Mucosa of descending colon (tissue), 3 donors: ENCODE measurements at places on chromosomes 2 and 18.

GRCh38 chr2:105691947-105692390, 52.7 kb upstream of the NCK2 start:
- no peak for DNase-seq

DNA sequence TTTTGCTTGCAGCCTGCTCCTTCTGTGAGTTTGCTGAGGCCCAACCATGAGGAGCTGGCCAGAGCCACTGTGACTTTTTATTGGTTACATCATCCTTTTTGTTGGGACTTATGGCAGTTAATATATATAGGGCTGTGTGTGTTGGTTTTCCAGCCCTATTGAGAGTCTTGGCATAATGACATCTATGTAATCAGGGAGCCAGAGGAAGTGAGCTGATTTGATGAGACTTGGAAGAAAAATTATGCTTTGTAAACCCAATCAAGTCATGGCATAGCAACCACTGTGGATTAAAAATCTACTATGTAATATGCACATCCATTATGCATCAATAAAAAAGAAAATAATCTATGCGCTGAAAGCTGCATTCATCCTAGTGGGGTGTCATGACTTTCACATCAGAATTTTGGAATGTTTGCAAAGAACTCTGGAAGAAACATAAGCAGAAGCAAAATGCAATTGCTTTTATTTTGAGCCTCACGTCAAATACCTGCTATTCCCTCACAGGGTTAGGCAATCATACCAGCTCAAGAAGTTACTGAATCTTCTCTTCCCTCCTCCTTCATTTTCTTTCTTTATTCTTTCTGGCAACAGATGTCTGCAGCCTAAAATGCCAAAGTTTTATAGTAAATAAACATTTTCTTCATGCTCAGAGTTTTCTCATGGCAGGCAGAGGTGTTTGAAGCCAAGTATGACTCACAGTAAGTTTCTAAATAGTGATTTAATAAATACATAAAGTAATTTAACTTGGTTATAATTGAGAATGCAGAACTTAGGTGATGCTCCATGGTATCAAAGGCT, 308.5 kb downstream of the KCNS3 start:
- DNase-seq, result no peak

DNA sequence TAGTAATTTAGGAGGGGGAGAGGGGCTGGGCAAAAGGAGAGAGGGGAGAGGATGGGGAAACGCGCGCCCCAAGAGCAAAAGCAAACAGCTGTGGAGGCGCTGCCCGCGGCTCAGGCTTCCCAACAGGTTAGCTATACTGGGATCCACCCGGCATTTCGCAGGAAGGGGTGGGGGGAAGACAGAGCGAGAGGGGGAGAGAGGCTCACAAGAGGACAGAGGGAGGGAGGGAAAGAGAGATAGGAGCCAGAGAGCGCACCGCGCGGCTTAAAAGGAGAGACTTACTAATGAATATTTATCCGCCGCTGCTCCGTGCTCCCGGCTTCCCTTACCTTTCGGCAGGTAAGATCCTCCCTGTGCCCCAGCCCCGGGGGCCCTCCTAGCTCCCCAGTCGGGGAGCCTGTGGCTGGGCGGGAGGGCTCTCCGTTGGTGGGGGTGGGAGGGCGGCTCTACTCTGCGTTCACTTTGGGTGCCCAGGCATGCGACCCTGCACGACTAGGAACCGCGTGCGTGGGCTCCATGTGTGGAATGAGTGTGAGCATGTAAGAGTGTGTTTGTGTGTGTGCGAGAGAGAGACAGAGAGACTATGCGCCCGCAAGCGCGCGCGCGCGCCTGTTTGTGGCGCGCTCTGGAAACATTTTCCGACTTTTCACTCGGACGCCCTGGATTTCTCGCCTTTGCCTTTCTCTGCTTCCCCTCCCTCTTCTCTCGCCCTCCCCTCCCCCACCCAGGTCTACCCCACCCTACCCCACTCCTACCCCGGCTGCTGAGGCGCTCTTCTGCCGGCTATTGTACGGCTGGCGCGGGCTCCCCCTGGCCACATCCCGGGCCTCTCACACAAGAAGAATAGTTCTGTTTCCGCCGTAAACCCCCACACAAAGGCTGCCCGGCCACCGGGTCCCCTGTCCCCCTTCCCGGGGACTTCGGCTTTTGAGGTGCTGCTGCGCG, 7.2 kb upstream of the SIX3 start:
- DNase-seq, result no peak

GRCh38 chr2:53609551-53609950, 158.1 kb upstream of the CHAC2 start:
- no peak for DNase-seq

- DNase-seq, result peak; percentile 61
These were observed 8.3 kb downstream of the SLC4A5 start for GRCh38 chr2:74334931-74335333.

- no peak for DNase-seq
These were observed 42.9 kb downstream of the TMEFF2 start for GRCh38 chr2:192151853-192152252.

DNA sequence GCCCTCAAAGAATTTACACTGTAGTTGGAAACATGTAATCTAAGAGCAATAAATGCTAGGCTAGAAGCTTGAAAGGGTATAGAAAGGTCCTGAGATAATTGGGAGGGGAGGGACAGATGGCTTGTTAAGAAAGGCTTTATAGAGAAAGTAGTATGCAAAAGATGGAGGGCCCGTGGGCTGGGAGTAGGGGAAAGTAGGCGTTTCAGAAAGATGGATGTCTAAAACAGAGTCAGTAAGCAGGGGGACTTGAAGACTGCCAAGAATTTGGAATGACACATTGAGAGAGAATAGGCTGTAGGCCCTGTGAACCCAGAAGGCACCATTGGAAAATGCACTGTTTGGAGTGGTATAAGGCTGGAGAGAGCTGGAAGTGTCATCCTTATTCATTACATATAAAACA, 822 bp downstream of the PSMG2 start:
- DNase-seq, result no peak

DNA sequence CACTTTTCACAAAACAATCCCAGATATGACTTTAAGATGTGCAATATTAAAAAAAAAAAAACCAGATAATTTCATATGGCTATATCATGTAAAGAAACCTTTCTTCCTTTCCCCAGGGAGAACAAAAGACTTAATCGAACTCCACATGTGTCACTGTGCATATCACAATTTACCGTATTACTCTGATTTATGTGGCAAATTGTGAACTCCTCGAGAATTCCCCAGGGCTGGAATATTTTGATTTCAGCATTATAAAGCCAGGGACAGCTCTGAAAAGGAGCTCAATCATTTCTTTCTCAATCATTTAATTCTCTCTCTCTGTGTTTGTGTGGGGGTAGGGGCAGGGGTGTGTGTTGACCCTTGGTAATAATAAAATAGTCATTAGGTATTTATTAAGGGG, 165.8 kb downstream of the TDRD15 start:
- DNase-seq, result no peak

DNA sequence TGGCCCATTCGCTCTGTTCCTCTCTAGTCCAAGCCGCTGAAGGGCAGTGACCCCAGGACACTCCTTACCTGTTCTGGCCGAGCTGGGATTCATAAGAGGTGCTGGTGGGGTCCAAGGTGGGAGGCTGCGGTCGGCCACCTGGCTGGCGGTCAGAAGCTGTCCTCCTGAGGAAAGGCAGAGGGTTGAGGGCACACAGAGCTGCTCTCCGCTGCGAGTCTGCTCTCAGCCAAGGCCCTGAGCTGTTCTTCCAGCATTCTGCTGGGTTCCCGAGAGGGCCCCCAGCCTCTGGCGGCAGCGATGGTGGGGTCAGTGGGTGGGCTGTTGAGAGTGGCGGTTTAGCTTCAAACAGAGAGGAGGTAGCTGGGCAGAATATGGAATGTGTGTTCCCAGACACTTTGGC, 3.8 kb downstream of the PCARE start:
- no peak for DNase-seq

- peak; percentile 65 for DNase-seq
These were observed 3.4 kb downstream of the OTX1 start for GRCh38 chr2:63053889-63054602.

DNA sequence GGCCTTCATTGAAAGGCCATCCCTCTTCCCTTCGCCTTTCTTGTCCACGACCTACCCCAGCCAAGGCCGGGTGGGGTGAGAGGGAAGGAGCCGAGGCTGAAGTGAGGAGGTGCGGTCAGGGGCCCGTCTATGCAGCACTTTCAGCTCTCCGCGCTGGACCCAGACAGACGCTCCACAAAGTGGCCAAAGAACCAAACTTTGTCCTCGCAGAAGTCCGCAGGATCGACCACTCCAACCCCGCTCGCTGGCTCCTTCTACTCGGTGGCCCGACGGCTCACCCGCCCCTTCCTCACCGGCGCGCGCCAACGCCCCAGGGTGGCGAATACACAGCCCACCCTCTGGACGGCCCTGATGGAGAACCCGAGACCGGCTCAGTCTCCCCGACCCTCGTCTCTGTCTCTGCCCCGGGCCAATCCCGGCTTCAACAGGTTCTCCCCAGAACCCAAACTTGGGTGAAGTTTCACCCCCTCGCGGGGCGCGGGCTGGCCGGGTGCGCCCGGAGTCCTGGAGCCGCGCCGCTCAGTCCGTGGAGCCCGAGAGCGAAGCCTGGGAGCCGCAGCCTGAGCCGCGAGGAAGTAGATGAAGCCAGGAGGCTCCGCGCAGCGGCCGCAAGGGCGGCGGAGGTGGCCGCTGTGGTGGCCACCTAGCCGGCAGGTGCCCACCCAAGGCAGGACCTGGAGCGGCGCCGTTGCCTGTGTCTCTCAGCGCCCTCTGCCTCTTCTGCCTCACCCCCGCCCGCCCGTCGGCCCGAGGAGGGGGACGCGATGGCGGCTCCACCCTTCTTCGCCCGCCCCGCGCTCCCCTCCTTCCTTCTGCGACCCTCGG, 26.7 kb upstream of the ALPP start:
- no peak for DNase-seq

DNA sequence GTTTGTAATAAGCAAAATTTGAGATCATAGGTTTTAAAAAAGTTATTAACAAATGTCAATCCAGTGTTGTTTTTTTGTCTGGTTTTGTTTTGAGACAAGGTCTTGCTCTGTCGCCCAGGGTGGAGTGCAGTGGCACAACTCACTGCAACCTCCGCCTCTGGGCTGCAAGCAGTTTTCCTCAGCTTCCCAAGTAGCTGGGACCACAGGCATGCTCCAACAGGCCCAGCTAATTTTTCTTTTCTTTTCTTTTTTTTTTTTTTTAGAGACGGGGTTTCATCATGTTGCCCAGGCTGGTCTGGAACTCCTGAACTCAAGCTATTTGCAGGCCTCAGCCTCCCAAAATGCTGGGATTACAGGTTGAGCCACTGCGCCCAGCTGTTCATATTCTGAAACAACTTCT, 31.3 kb downstream of the GALNT3 start:
- DNase-seq, result no peak

DNA sequence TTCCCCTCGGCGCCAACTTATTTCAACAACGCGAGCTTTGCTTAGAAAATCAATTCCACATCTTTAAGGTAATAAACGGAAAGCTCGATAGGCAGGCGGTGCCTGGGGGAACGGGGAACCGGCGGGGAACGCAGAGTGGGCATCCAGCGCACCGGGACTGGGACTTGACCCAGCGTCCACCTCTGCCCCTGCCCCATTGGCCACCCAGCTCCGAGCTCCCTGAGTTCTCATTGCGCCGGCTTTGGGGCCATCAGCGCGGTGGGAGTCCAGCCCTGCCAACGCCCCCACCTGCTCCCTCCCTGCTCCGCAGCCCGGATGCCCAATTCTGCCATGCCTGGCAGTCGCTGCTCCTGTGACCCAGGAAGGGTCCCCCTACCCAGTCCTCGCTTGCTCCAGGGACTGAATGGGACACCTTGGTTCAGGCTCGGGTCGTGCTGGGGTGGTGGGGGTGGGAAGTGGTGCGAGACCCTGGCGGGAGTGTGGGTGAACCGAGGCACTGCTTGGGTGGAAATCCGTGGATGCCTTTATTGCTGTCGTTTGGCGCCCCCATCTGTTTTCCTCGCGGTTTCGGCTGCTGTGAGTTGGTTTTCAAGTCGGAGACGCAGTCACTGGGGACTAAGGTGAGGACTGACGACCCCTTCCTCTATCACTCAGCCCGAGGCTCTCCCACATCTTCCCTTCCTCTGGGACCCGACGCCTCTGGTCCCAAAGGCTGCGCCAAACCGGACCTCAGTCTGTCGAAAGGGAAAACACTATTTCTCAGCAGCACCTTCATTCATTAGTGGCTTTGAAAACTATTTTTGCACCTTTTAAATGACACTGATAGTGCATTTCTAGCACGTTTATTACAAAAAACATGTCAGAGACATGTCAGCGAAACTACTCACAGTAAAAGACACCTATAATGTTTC, 2.4 kb upstream of the EVX2 start:
- DNase-seq, result peak; percentile 63

GRCh38 chr18:4063545-4063944, 391.6 kb downstream of the DLGAP1 start:
- DNase-seq, result no peak

- DNase-seq, result no peak
These were observed 268.6 kb downstream of the HDAC4 start for GRCh38 chr2:239132156-239132709.

DNA sequence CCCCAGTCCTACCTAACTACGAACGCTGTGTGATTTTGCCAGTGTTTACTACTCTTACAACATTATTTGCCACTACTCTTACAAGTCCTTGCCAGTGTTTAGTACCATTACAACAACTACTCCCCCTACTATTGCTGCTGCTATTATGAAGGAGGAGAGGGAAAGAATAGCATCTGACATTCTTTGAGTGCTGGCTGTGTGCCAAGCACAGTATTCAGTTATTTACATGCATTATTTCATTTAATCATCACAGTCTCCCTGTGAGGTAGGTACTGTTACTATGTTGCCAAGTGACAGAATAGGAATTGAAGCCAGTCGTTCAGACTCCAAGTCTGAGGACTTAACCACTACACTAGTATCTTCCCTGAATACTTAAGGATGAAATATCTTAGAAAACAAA, 185.9 kb upstream of the FOSL2 start:
- DNase-seq, result no peak

GRCh38 chr2:199896617-199897016, 14.5 kb upstream of the C2orf69 start:
- DNase-seq, result no peak

- no peak for DNase-seq
These were observed 48.0 kb downstream of the LANCL1 start for GRCh38 chr2:210428393-210429179.

GRCh38 chr2:53252115-53252514, 515.5 kb upstream of the CHAC2 start:
- no peak for DNase-seq

DNA sequence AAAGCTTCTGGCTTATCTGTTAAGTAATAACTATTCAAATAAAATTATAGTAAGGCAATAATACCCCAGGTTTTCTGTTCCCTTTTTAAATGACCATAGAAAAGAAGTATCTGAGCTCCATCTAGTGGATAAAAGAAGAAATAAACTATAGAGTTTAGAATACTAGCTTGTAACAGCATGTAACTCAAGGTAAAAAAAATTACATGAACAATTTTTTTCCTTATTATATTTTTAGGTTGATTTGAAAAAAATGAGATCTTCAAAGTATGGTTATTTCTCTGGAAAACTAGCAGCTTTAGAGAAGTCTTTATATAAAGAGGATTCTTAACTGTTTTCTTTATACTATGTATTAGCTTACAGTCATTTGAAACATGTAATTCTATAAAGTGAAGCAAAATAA, 58.1 kb downstream of the NCKAP1 start:
- DNase-seq, result no peak

- no peak for DNase-seq
These were observed 21.7 kb upstream of the NRP2 start for GRCh38 chr2:205660521-205661124.

- peak; percentile 14 for DNase-seq
These were observed 99.9 kb downstream of the SPATS2L start for GRCh38 chr2:200406379-200406778.
